Stimulated activated CD4-positive, alpha-beta T cell treated with anti-CD3 and anti-CD28 coated beads, TNF-alpha, amount 100 ng/mL, for 48 hours (primary cell): ENCODE measurements at places on chromosomes 2 and 18.

DNA sequence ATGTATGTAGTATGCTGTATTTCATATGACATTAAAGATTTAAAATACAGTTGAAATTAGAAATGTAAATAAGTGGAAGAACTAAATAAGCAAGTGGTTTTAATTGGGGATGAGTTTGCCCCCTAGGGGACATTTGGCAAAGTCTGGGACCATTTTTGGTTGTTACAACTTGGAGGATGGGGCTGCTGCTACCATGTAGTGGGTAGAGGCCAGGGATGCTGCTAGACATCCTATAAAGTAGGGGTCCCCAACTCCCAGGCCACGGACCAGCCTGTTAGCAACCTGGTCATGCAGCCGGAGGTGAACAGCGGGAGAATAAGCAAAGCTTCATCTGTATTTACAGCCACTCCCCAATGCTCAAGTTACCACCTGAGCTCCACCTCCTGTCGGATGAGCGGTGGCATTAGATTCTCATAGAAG is 27.9 kb upstream of the ASNSD1 start:
- DNase-seq, result no peak

- no peak for DNase-seq
These were observed 4.8 kb downstream of the VWA3B start for GRCh38 chr2:98091738-98092137.

DNA sequence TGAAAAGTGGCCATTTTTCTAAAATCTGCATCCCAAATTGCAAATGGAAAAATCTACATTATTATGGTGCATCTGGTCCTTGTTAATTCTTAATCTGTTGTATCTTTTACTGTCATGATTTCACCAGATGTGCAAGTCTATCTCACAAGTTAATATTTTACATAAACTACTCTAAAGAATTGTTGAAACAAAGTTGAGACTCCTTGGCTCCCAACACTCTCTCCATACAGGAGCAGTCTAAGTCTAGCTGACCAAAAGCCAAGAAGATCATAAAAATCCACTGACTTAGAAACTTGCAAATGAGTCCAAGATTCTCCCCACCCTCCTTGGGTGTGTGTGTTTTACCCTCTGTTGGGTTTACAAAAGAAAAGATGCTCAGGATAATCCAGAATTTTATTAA is 85.1 kb downstream of the NCKAP5 start:
- DNase-seq, result no peak

GRCh38 chr2:137930146-137930545 is 34.1 kb upstream of the HNMT start:
- no peak for DNase-seq

GRCh38 chr2:232418056-232418455 is 11.4 kb downstream of the ALPG start:
- DNase-seq, result no peak

DNA sequence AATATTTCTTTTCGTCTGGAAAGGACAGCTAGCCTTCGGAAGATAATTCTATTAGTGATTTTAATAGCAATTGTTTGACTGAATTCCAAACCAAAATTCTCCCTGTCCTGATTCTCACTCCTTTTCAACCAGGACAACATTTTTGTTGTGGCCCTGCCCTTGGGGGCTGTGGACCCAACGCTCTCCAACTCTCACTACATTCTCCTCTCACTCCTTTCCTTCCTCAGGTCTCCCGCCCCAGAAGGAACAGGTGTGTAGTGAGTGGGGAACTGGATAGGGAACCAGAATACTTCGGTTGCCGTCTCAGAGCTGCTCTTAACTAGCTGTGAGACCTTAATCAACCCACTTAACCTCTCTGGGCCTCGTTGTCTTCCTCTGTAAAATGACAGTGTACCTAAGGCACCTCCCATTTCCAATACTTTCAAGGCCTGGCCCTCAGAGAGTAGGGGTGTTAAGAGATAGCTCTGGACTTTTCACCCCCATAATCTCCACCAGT is 638 bp upstream of the ADD2 start:
- DNase-seq, result no peak
